ENCODE measurements at places on chromosomes 5 and 9. TPM values are rescaled to one million over a fixed set of nuclear protein-coding genes. Genes with fewer than 3 reads are reported as not detected.
A peak's percentile ranks its signal among the peaks of the same experiment; 100 is the strongest.

DNA sequence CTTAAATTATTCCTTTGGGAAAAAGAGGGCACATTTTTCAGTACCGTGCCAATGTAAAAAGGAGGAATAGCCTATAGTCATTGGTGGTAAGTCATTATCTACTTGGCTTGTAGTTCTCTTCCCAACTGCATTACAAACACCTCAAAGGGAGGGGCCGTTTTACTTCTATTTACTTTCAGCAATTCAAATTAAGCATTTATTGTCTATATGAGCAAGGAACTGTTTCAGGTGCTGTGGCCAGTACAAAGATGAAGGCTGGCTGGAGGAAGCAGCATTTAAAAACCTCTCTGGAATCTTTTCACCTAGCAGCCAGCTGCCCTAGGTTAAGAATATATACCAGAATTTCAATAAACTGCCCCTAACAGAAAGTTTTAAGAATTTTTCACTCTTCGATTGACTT is 48.9 kb downstream of the SEMA6A start:
- ATAC-seq: no peak

DNA sequence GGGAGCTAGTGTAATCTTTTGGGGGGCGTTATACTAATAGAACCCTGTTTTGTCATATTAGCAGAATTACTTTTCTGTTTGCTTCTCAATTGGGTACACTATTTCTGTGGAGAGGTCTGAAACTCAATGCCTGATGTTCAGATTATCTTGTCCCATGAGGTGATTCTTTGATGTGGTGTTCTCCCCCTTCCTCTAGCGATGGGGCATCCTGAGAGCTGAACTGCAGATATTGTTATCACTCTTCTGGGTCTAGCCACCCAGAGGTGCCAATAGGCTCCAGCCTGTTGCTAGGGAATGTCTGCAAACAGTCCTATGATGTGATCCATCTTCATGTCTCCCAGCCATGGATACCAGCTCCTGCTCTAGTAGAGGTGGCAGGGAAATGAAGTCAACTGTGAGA is 233.1 kb upstream of the RASA1 start:
- no peak for ATAC-seq

DNA sequence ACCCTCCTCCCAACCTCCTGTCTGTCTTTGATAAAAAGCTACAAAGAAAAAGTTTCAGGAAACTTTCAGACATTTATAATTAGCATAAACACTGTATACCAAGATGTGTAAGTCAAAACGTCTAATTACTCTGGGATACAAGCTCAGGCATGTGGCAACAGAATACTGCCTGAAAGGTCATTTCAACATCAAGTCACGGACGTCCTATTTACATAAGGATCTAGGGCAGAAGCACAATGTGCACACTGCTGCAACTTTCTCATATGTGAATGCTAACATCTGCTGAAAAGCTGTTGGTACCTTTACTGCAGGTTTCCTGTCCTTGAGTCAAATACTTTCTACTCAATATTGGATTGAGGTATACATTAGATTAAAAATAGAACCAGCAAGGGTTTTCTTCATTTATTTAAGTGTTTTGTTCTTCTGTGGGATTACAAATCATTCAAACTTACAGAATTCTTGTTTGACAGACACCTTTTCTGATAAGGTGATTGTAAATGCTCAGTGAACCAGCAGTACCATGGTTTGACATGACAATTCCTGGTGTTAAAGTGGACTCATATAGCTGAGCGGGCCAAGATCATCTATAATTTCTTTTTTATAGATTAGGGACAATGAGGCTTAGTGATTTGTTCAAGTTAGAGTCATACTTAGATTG is 36.8 kb downstream of the ELL2 start:
- ATAC-seq: peak; percentile 43

- no peak for ATAC-seq
These were observed 107.2 kb upstream of the ICE1 start for GRCh38 chr5:5315068-5315980.

GRCh38 chr9:130034570-130034969 is 8.4 kb downstream of the FNBP1 start:
- no peak for ATAC-seq

- no peak for ATAC-seq
These were observed 1925.3 kb upstream of the ACO1 start for GRCh38 chr9:30459156-30459555.

EQTN gene
- 0.75 TPM for total RNA-seq

PRR16 gene
- total RNA-seq: 1.9 TPM

GRCh38 chr9:79551994-79552393 is 19.8 kb upstream of the TLE4 start:
- no peak for ATAC-seq

DNA sequence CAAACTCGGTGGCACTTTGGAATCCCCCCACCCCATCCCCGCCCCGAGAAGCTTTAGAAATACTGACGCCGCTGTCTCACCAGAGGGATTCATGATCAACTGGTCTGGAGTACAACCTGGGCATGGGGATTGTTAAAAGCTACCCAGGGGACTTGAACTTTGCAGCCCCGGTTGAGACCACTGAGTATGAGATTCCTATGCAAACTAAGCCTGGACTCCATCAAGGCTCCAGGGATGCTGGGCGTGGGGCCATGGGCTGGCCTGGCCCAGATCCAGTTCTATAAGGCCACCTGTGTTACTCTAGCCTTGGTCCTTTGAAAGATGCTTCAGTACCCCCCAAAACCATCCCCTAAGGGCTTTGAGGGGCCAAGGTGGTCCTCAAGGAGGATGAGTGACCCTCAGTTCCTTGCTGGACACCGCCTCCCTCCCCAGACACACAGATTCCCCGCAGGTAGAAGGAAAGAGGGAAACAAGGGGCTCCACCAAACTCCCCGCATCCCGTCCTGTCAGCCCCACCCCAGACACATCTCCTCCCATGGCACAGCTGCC is 68.5 kb downstream of the MRPL36 start:
- no peak for ATAC-seq

DNA sequence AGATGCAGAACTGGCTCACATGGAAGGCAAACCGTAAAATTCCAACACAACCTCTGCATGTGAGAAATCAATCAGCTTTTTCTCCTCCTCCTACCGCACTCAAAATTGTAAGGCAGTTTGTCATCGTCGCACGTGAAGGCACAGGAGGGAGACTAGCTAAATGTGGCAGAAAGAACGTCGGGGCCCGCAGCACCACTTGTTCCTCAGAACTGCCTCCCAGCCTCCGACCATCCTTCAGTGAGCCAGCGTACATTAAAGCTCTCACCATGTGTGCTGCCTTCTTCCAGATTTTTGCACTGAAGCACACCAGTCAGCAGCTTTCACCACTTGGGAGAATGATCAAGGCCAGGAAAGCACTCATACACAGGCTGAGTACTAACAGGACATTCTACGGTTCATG is 105.9 kb downstream of the RFX3 start:
- peak; percentile 86 for ATAC-seq

DNA sequence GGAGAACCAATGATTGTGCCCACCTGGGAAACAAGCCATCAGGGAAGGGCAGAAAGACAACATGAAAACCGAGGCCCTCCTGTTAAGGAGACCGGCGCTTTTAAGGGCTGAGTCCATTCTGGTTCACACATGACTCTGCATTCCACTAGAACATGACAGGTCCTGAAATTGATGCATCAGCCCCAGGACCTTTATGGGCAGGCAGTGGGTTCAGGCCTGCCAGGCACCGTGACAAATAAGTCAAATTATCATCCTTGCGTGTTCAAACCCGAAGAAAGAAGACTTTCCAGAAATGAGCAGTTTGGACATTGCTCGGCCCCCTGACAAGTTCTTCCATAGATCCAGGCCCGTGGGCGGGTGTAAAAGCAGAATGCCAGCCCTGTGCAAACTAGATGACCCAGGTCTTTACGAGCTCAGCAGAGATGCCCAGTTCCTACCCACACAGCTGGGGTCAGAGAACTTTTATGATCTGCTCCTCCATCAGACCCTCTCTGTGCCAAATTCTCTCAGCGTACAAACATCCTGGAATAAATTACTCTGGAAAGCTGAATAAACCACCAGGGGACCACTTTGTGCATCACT is 295.5 kb upstream of the WWC1 start:
- no peak for ATAC-seq

DNA sequence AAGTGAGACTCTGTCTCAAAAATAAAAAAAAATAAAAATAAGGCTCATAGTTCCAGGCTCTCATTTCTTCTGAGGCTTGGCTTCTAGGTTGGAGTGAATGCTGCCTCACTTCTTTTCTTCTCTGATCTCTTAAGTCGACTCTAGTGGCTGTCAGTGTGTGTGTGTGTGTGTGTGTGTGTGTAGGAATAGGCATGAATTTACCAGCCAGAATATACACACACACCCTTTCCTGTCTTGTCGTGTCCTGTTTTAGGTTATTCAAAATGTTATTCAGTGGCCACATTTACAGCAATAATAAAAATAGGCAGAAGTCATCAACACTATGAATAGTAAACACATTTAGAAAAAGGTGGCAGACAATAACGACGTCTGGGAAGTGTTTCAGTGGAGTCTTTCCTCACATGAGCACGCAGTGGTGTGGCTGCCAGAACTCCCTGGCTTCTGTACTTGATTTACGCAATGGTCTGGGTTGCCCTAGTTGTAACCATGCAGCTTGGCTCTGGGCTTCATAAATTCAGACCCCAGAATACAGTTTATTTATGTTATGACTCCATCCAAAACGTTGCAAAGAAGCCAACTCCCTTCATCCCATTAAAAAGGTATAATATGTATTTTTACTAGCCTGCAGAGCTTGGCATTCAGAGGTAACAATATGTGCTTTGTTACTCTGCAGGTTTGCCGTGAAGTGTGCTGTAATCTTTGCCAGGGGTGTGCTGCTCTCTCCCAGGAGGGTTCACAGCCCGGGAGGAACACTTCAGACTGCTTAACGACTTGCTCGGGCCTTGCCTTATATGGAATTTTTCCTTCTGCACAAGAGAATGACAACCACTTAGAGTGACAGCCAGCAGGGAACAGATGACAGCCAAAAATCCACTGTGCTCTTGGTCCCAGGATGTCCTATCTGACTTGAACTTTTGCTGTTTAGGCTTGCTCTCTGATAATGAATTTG is 34.4 kb upstream of the PALM2AKAP2 start:
- peak; percentile 81 for ATAC-seq

INSYN2B gene
- total RNA-seq: 21.2 TPM

DNA sequence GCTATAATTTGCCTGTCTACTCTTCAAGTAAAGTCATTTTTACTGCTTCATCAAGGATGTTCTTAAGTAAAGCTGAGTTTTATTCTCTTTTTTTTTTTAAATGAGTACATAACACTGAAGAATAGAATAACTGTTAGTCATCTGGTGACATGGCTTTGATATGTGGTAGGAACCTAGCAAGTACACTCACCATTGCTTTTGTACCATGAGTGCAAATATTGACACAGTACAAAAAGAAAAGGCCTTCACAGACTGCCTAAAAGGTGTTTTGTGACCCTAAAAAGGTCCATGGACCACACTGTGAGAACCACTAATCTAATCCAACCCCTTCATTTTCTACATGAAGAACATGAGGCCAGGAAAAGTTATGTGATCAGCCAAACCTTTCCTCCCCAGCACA is 55.0 kb downstream of the ECPAS start:
- ATAC-seq: no peak

DNA sequence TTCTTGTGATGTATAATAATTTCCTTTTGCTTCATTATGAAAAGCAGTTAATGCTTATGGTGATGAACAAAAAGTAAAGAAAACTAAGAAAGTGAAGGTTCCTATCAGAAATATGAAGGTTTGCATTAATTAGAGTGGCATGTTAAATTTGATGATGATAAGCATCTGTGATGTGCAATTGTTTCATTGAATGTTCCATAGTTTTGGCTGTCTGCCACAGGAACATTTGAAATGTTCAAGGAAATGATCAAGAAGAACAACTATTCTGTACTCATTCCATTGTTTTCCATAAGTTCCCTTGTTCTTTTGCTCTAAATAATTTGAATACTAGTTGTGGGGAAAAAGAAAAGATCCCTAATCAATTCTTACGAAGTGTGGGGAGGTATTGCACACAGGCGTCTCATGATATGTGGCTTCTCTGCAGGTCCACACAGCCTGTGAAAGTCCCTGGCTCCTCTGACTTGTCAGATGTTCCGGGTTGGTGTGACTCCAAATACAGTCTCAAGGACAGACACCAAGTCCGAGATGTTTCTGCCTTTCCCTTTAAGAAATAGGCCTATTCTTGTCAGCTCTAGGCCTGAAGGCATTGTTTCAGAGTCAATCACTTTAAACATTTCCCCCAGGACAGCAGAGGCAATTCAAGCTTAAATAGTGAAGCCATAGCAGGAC is 152.6 kb upstream of the MAST4 start:
- ATAC-seq: no peak

DNA sequence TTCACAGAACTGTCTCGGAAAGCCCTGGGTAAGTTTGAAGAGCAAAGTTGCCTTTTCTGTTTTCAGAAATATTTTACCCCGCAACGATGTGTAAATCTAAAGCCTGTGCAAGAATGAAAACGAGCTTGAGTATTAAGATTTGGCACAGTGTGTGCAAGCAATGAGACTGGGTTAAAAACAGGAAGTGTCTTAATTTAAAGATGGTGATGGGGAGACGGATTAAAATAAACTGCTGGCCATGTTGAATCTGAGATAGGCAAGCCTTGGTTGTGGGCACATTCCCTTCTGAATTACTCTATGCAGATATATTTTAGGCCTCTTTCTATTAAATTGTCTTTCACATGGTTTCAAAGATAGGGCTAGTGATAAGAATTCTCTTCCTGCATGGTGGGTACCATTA is 294.2 kb upstream of the DMRT1 start:
- no peak for ATAC-seq

GRCh38 chr5:17989036-17989435 is 354.8 kb downstream of the TAF11L14 start:
- ATAC-seq: peak; percentile 55

DNA sequence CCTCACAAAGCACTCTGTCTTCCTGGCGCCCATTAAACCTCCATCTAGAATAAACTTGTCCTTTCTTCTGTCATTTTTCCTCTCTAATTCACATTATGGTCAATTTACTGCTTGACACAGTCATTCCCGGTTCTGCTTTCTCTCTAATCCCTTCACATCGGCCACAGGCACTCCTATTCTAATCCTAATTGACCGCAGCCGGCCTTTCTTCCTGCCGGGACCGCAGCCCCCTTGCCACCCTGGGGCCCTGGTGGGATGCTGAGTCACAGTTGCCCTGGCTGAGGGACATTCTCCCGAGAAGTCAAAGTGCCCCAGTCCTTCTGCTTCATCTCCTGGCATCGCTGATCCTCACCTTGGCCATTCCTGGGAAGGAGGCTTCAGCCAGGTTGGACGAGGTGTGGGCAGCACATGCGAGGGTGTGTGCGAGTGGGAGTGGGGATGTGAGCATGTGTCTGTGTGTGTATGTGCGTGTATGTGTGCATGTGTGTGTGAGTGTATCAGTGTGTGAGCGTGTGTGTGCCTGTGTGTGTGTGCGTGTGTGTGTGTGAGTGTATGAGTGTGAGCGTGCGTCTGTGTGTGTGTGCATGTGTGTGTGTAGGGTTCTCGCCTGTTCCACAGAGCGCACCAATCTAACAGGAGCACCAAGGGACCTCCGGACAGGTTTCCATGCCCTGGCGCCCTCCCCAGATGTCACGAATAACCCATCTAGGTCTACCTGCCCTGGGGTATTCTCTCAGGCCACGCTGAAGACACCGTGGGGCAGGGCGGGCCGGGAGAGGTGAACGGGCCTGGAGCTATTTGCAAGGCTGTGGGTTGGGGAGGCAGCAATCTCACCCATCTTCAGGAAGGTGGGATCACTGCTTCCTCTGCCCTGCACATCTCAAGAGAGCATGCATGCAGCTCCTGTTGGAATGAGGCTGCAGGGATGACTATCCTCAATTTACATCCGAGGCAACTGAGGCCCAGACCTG is 191.2 kb downstream of the PAX5 start:
- no peak for ATAC-seq
